ENCODE measurements at places on chromosomes 6 and 20.

DNA sequence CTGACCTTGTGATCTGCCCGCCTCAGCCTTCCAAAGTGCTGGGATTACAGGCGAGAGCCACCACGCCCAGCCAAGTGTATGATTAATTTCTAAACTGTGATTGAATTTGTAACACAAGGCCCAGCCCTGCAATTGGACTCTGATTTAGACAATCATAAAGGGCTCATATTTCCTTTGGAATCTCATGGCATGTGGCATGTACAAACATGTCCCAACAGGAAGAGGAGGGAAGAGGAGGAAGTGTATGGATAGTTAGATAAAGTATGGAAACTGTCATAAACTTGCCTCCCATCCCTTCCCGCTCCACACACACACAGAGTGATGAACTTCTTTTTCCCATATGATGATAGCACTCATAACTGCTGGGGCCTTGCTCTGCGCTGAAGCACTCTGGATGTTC, 27.2 kb upstream of the QKI start:
- no peak for DNase-seq

DNA sequence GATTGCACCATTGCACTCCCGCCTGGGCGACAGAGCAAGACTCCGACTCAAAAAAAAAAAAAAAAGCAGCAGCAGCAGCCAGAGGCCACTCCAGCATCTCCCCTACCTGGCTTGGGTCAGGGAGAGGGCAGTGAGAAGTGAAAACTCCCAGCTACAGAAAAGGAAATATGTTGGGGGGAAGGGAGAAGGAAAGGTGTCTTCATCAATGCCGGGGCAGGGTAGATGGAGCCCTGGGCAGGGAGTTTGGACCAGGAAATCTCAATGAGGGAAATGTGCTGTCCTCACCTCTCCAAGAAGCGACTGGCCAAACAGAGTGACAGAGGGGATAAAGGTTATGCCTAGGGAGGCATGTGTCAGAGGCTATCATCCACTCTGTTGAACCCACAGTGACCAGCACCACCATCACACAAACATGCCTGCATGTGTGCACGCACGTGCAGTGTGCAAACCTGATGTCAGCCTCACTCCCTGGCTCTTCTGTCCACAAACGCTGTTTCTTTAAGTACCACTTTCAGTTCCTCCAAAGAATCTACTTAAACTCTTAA, 887 bp upstream of the AIF1 start:
- no peak for DNase-seq

DNA sequence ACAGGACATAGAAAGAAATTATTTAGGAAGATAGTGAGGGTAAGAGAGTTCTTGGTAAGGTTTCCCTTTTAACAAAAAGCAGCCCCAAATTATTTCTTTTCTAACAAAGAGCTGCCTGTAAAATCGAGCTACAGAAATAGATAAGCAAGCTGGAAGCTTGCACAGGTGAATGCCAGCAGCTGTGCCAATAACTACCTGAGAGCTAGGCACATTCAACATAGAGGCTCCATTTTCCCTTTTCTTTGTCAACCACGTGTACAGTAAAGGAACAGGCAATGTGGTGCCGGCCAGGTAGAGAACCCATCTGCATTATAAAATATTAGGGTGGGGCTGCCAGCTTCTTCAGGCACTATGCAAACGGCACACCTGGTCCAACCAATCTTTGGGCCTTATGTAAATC, 341.6 kb upstream of the JAG1 start:
- no peak for DNase-seq

- DNase-seq = no peak
Observed at GRCh38 chr6:140271759-140272377, 897.4 kb upstream of the CITED2 start.

GRCh38 chr20:58054780-58055373, 173.6 kb downstream of the ANKRD60 start:
- DNase-seq = no peak

GRCh38 chr20:3716195-3716834, 3.9 kb upstream of the SIGLEC1 start:
- DNase-seq = peak; percentile 14

DNA sequence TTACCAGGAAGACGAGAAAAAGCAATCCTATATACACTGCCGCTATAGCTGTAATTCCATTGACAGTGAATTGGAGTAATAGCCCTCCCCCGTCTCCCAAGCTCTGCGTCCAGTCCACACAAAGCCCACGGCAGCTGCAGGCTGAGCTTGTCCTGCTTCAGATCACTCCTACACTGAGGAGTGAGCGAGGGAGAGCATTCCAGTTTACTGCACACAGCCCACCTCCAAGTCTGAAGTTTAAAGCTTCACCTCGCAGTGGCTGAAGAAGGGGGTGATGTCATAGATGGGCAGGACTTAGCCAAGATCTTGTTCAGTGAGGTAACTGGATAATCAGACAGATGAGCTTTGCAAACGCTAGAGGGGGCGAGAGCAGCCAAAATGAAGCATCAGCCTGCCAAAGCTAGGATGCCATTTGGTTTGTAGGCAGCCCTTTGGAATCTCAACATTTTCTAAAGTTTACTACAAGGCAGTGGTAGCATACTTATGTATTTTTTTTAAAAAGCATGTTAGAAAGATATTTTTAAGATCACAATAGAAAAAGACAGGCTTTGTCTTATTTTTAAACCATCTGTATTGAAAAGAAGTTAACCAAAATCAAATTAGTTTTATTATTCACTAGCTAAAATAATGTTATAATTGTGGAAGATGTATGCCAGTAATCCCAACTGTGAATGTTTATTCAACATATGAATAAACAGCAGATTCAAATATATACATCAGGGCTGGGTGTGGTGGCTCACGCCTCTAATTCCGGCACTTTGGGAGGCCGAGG, at the start of gene FLRT3:
Gene FLRT3, minus strand, starts transcription at position 213 of the 772 bp plus-strand sequence. CDS start 10,106 bp downstream, outside the sequence.
- peak; percentile 22 for DNase-seq

DNA sequence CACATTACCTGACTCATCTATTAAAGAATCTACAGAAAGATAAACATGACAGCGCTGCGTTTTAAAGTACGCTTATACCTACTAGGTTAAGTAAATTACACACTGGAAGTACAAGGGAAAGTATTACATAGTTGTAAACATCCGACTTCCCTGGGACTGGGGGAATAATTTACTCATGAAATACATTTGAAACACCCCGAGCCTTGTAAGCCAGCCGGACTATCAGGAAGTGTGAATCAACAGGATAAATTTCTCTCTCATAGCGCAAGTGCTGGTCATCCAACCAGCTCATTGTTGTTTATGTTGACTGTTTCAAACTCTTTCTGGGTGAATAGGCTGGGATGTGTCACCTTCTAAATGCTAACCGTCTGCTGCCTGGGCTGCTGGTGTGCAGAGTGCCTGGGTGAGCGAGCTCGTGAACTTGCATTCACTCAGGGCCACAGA, 4.9 kb downstream of the BMP6 start:
- no peak for DNase-seq

- no peak for DNase-seq
Observed at GRCh38 chr6:52132292-52132691, 44.9 kb upstream of the PKHD1 start.

DNA sequence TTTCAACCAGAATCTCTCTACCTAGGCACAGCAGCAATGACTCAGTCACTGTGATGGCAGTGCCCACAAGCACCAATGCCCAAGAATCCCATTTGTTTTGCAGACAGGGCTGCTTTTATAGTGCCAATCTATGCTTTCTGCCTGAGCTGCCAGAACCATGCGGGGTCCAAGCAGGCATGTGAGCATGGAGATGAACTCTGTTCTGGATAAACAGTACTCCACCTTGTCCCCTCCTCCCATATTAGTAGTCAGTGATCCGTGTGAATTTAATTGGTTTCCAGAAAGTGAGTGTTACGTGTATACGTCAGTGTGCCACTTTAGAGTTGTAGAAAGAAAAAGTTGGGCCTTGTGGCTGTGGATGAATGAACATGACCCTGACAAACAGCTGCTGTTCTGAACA, 79.4 kb downstream of the SASH1 start:
- no peak for DNase-seq

DNA sequence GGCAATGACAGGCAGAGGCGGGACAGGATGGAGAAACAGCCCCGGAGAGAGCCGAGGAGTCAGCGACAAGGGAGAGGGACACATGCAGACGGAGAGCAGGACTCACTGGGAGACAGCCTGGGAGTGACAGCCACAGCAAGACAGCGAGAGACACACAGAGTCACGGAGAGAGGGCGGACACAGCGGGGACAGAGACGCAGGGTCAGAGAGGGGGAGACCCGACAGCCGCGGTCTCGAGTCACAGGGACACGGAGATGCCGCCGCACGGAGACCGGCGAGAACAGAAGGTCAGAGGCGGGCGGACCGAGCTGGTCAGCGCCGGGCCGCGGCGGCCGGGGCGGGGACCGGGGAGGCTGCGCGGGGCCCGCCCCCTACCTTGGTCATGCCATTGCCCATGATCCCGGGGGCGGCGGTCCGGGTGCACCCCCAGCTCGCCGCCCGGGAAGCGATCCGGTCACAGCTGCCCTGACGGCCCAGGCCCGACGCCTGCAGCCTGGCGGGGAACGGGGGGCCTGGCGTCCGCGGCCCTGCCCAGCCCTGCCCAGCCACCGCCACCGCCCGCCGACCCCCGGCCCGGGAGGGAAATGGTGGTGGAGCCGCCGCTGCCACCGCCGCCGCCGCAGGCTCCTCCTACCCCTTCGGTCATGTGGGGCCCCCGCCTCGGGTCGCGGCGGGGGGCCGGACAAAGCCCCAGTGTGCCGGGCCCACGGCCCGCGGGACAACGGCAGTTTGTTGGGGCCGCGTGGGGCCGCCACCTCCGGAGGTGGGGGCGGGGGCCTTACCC, at the start of the genes DUSP15 and TTLL9:
Gene DUSP15, minus strand, starts transcription at position 586 of the 784 bp plus-strand sequence. Its CDS starts 190 bp downstream, at position 396.
Gene TTLL9, plus strand, starts transcription at position 693 of the 784 bp plus-strand sequence. CDS start 493 bp downstream, outside the sequence.
- no peak for DNase-seq

DNA sequence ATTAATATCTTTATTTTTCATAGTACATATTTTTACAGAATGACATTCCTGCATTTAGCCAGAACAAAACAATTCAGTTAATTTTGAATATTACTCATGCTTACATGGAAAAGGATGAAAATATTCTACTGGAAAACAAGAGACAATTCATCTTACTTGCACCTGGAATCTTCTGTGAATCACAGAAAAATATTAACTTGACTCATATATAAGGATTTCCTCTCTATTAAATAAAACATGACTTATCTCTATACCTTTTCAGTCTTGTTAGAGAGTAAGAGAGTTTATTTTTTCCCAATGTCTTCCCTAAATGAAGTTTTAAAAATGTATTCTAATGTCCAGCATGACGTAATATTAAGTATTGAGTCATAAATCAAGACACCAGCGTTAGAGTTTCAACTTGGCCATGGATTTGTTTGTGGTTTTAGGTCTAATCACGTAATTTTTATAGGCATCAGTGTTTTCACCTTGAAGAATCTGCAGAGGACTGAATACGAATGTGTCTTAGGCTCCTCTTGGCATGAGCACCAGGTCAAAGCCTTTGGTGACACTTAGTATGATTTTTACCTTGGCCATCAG, 445.1 kb upstream of the JAG1 start:
- DNase-seq = no peak

DNA sequence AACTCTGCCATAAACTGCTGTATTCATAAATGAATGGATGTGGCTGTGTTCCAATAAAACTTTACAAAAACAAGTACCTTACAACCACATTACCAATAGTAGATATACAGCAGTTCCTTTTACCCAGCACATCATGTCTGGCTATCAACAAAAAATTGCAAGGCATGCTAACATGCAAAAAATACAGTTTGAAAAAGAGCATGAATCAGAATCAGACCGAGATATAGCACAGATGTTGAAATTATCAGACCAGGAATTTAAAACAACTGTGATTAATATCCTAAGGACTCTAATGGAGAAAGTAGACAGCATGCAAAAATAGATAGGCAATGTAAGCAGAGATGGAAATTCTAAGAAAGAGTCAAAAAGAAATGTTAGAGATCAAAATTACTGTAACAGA, 8.4 kb upstream of the NUS1 start:
- no peak for DNase-seq

DNA sequence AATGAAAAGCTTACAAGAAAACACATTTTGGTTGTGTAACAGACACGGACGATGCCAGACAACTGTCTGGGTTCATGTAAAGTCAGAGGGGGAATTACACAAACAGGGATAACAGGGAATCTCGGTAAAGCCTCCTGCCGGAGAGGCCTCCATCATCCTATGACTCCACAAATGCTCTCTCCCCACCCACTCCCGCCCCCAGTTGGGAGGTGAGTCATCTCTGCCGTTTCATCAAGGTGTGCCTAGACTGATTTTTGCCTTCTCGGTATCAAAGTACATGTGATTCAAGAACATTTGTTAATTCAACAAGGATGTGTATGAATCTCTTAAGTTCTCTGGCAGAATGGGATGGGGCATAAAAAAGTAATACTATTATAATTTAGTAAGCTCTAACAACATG, 304.9 kb upstream of the PRDM1 start:
- DNase-seq = peak; percentile 48

- DNase-seq = no peak
Observed at GRCh38 chr6:16787128-16787682, 25.9 kb upstream of the ATXN1 start.

DNA sequence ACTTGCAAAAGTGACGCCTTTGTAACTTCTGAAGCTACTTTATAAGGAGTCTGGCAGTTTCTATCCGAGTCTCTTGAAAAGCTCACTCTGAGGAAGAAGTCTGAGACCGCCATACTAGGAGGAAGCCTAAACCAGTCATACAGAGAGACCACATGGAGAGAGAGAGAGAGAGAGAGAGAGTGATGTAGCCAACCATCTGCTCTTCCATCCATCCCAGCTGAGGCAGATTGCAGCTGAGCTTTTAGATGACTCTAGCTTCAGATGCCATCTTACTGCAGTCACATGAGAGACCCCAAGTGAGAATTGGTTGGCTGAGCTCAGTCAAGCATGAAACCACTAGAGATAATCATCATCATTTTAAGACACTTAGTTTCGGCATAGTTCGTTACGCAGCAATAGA, 15.0 kb upstream of the DTNBP1 start:
- no peak for DNase-seq

GRCh38 chr6:169997930-169998218, 246.5 kb downstream of the ERMARD start:
- DNase-seq = no peak

DNA sequence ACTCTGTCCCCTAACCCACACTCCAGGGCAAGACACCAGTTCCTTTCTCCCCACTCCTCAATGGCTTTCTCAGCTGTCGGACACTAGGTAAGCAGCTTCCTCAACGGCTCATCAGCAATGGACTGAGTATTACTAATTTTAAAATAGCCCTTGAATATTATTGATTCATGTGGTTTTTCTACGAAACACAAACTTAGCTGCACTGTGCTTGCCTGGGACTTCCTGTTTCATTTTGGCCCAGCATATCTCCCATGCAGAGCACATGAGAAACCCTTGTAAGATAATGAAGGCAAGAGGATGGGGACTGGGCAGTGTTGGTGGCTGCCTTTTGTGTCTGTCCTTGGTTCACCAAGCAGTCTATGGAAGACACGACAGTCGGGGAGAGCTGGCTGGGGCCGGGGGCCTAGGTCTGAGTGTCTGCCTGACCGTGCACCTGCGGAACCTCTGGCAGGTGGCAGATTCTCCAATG, 48.9 kb downstream of the RNASET2 start:
- peak; percentile 18 for DNase-seq

GRCh38 chr6:156697225-156697830, 79.8 kb upstream of the ARID1B start:
- no peak for DNase-seq

- DNase-seq = no peak
Observed at GRCh38 chr6:17768388-17768787, 61.7 kb upstream of the NUP153 start.

- DNase-seq = no peak
Observed at GRCh38 chr20:39518654-39519053, 556.5 kb downstream of the DHX35 start.

GRCh38 chr6:155493026-155493693, 37.5 kb upstream of the NOX3 start:
- no peak for DNase-seq

All from activated CD4-positive, alpha-beta T cell treated with anti-CD3 and anti-CD28 coated beads, Interleukin-2, Interleukin-4, amounts not matched to agents 100 ng/mL and 50 ng/mL, durations not matched to agents 16 hours and 8 hours (primary cell).